ENCODE measurements at places on chromosomes 3 and 15. TPM values are rescaled to one million over a fixed set of nuclear protein-coding genes. Genes with fewer than 3 reads are reported as not detected.

Gene MESP2
- total RNA-seq, result 0.95 TPM

Gene APBA2
- 19.7 TPM for total RNA-seq

Gene C3orf80
- total RNA-seq, result 1.8 TPM

Gene REC114
- total RNA-seq, result not detected

Gene CFAP100
- not detected for total RNA-seq

Gene RTP3
- not detected for total RNA-seq

Gene RPN1
- total RNA-seq, result 159 TPM

Gene NKIRAS1
- 10.1 TPM for total RNA-seq

Gene ZBBX
- not detected for total RNA-seq

Gene SLC9A9
- total RNA-seq, result 0.11 TPM

Gene CYP8B1
- not detected for total RNA-seq

Gene IMPG2
- 0.04 TPM for total RNA-seq

Gene DUT
- total RNA-seq, result 107 TPM

Gene CPNE4
- 5.1 TPM for total RNA-seq

Gene HGD
- 19.2 TPM for total RNA-seq

Gene TOPAZ1
- total RNA-seq, result not detected

Gene ANKRD63
- 0.67 TPM for total RNA-seq

Gene SHF
- total RNA-seq, result 0.89 TPM

Gene APOD
- 1.2 TPM for total RNA-seq

Gene HDDC3
- total RNA-seq, result 35.0 TPM

Gene MUC4
- not detected for total RNA-seq

Gene CPLX3
- total RNA-seq, result 0.07 TPM

Gene ATP13A5
- total RNA-seq, result not detected

Gene CHCHD4
- 39.5 TPM for total RNA-seq

Gene SI
- not detected for total RNA-seq

Gene SLC6A1
- total RNA-seq, result not detected

Gene GOLGA8G
- not detected for total RNA-seq

Gene CMTM8
- total RNA-seq, result 11.7 TPM

Gene GOLGA8S
- 0.12 TPM for total RNA-seq

Gene CYP1A2
- not detected for total RNA-seq
